NCI-H1105 treated with DMSO at 0.1 percent for 48 hours (cell line): ENCODE measurements at places on chromosomes 1 and 21.

- DNase-seq, result no peak
Measured at GRCh38 chr1:85276978-85277639, 677 bp upstream of the BCL10 start.

DNA sequence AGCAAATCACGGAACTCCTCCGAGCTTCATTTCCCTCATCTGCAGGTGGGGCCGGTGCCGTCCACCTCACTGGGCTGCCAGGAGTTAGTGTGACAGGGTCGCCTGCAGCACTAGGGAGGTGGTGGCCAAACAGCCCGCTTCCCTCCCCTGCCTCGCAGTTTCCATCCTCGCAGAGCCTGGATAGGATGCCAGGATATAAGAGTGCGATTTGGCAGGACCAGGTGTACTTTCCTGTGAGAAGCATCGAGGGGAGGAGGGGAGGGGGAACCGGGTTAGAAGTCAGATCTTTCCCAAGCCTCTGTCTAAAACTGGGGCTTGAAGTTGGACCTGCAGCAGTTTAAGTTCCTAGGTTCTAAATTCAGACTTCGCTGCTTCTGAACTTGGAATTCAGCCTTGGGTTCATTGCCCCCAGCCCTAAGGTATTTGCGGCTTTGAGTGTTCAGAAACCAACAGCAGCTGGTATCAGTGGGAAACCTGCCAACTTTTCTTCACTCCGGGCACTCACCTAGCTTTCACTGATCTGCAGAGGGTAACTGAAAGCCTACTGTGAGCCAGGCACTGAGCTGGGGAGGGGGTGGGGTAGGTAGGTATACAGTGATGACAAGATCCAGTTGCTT, 1.7 kb upstream of the JUN start:
- DNase-seq, result peak; percentile 88

DNA sequence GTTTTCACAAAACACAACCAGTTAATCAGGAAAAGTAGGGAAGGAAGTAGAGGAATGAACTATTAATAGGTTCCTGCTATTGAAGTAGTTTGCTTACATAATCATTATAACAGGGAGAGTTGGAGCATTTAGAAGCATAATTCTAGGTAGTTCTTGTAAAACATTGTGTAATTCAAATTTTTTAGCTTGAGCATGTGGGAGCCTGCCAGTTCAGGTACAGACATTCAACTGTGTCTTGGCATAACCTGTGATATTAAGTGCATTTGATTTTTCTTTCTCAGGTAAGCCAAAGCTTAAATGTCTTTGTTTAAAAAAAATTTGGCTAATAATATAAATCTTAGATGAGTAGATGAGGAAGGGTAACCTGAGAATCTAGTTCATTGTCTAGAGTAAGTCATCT, 3.4 kb downstream of the YTHDF2 start:
- DNase-seq, result no peak

GRCh38 chr1:59903141-59903754, 23.3 kb downstream of the CYP2J2 start:
- DNase-seq, result peak; percentile 3

GRCh38 chr1:169860187-169860586, 33.5 kb downstream of the SCYL3 start:
- no peak for DNase-seq

GRCh38 chr1:241591317-241591716, 48.9 kb downstream of the CHML start:
- no peak for DNase-seq

DNA sequence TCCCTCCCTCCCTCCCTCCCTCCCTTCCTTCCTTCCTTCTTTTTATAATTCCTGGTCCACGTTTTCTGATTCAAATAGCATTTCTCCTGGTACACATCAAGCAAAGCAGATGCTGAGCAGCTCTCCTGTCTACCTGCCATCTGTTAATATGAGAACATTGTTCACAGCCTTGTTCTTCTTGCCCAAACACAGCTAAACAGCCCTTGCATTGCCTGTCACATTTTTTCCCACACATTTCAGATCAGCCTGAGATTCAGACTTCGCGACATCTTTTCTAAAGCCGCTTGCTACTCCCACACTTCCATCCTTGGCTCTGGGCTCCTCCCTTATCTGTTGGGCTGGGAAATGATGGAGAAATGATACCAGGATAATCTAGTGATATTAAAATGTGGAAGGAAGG, 200.5 kb downstream of the PCP4 start:
- DNase-seq, result no peak

- no peak for DNase-seq
Measured at GRCh38 chr1:30740251-30741238, 17.0 kb downstream of the LAPTM5 start.

DNA sequence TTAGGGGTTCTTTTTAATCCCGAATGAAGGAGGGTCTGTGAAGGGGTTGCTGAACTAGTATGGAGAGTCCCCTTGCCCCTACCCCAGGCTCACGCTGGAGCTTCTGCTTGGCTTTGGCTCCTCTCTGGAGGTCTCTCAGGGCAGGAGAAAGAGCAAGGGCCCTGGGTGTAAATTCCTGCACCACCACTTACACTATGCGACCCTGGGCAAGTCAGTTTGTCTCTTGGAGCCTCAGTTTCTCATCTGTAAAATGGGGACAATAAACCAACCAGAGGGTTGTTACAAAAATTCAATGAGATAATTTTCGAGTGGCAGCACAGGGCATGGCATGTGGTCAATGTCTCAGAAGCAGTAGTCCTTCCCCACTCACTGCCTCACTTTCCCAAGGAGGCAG, 11.4 kb downstream of the FOXO6 start:
- no peak for DNase-seq

DNA sequence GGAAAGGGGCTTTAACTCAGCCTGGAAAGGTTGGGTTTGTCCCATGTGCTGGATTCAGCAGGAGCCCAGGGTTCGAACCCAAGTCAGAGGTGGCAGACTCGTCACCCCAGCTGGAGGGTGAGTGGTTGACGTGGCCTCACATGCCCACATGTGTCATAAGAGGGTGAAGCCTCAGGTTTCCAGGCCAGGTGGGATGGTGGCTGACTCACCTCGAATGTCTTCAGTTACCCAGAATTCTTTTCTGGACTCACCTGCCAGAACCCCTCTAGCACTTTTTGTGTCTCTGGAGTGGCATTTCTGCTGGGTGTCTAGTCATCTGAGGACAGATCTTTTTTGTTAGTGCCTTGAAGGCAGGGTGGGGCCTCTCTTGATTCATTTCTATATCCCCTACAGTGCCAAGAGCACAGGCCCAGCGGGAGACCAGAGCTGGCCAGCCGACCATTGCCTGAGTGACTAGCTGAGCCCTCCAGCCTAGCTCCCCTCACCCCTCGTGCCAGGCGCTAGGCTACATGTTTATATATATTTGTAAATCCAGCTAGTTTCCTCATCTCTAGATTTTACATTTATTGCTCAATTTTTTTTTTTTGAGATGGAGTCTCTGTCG, 28.1 kb downstream of the IL6R start:
- DNase-seq, result no peak

- DNase-seq, result no peak
Measured at GRCh38 chr1:59453297-59453968, 156.5 kb downstream of the FGGY start.

DNA sequence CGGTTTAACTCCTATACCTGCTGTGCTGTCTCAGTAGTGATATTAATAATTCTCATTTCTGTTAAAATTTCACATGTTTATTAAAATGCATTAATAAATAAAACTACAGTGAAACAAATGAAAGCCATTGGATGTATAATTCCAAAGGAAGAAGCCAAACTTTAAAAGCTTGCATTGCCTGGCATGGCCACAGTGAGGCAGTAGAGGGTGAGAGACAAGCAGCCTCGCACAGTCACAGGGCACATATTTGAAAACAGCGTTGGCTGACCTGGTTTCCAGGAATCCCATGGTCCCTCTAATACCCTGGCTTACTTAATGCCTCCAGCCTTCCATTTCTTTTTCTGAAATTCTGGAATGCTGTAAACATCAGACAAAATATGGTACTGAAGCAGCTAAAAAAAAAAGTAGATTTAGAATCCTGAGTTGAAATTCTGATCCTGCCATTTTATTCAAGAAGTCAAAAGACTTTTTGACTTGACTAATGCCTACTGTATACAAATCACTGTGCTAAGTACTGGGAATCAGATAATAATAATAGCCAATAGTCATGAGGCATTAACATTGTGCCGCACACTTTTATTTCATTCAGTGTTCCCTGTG, 6.7 kb upstream of the RNASEL start:
- peak; percentile 39 for DNase-seq

GRCh38 chr1:94119796-94120569, 965 bp downstream of the ABCA4 start:
- DNase-seq, result no peak

DNA sequence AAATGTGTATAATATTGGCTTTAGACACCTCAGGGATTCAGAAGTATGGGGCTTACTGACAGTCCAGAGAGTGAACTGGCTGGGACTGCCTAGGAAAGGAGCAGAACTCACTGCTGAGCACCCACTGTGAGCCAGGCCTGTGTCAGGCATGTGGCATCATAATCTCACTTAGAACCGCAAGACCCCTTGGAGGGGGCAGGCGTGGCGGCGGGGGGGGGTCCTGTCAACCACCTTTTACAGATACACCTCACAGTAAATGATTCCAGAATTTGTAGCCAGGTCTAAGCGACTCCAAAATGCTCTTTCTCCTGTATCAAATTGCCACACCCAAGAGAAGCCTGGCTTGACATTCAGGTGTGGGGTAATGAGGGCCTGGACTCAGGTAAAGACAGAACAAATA, 235.5 kb downstream of the KCNH1 start:
- DNase-seq, result no peak

DNA sequence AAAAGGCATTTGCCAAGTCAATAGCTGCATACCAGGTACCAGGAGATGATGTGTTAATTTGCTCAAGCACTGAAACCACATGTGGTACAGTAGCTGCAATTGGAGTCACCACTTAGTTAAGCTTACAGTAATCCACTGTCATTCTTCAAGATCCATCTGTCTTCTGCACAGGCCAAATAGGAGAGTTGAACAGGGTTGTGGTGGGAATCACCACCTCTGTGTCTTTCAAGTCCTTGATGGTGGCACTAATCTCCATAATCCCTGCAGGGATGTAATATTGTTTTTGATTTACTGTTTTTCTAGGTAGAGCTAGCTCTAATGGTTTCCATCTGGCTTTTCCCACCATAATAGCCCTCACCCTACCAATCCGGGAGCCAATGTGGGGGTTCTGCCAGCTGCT, 91.9 kb downstream of the FCRL5 start:
- DNase-seq, result no peak

DNA sequence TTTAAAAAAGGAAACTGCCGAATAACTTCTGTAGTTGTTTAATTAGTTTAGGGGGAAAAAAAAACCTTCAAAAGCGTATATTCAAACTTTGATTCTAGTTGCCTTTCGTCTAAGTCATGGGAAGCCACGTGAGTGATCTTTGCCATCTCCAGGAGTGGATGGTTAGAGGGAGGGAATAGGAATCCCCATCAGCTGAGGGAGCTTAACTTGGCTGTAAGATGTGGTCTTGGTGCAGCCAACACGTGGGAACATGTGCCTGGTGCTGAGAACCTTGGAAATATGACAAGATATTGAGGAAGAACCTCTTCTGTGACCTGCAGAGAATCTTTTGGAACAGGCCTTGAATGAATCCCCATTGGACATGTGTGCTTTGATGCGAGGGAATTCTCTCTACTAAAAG, 1.7 kb downstream of the BACE2 start:
- no peak for DNase-seq

GRCh38 chr1:105087506-105087905, 1337.8 kb downstream of the AMY1C start:
- no peak for DNase-seq

DNA sequence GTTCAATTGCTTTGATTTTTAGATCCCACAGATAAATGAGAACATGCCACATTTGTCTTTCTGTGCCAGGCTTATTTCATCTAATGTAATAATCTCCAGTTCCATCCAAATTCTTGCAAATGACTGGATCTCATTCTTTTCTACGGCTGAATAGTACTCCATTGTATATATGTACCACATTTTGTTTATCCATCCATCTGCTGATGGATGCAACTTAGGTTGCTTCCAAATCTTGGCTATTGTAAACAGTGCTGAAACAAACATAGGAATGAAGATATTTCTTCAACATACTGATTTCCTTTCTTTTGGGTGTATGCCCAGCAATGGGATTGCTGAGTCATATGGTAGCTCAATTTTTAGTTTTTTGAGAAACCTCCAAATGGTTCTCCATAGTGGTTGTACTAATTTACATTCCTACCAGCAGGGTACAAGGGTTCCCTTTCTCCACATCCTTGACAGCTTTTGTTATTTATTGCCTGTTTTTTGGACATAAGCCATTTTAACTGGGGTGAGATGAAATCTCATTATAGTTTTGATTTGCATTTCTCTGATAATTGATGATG, 344.4 kb downstream of the KCTD3 start:
- peak; percentile 11 for DNase-seq

GRCh38 chr1:76219366-76219818, 144.8 kb downstream of the ST6GALNAC3 start:
- DNase-seq, result no peak

DNA sequence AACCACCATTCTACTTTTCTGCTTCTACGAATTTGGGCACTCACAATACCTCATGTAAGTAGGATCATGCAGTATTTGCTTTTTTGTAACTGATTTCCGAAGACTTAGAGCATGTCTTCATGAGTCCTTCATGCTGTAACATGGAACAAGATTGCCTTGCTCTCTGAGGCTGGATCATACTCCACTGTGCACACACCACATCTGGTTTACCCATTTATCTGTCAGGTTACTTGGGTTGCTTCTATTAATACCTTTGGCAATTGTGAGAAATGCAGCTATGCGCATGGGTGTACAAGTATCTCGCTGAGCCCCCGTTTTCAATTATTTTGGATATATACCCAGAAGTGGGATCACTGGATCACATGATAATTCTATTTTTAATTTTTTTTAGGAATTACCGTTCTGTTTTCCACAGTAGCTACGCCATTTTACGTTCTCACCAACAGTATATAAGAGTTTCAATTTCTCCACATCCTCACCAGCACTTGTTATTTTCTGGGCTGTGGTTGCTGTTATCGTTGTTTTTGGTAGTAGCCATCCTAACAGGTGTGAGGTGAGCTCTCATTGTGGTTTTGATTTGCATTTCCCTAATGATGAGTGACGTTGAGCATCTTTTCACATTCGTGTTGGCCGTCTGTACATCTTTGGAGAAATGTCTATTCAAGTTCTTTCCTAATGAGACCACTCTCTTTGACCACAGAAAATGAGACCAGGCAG, 10.7 kb upstream of the SLC2A5 start:
- DNase-seq, result no peak

GRCh38 chr21:29870814-29871213, 69.0 kb downstream of the GRIK1 start:
- no peak for DNase-seq

GRCh38 chr1:160704250-160704649, 7.4 kb downstream of the CD48 start:
- DNase-seq, result no peak

DNA sequence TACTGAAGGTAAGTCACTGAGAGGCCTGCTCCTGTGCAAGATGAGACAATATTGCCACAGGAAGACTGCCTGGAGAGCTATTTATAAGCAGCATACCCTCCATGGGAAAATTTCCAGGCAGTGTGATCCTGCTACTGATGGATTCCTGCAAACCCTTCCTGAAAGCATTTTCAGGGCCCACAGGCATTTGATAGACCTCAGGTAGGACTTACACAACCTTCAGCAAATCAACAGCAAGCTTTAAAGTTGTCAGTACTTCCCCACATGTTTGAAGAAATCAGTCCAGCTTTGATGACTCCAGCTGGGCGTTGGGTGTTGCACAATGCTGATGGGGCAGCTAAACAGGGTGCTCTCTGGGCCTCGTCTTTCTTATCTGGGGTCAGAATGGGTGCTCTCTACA, 108.8 kb downstream of the PLXNA2 start:
- DNase-seq, result no peak
